ENCODE measurements at places on chromosomes 6 and 20.

DNA sequence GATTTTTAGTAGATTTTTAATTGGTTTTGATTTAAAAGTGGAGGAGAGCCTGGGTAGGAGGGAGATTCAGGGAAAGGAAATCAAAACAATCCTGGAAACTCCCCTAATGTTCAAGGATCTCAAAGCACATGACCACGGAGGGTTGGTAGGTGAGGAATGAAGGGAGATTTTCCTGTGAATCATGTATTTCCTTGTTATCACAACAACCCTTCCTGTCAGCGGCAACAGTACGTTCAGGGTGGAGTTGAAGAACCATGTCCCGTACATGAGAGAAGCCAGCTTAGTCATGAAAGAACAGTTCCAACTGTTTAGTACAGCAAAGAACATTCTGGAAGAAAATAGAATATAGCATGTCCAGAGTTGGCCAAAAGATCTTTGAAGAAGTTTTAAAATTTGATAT, 79.4 kb upstream of the SCAF8 start:
- DNase-seq = no peak

- no peak for DNase-seq
Measured at GRCh38 chr6:149080511-149080910, 237.0 kb upstream of the TAB2 start.

DNA sequence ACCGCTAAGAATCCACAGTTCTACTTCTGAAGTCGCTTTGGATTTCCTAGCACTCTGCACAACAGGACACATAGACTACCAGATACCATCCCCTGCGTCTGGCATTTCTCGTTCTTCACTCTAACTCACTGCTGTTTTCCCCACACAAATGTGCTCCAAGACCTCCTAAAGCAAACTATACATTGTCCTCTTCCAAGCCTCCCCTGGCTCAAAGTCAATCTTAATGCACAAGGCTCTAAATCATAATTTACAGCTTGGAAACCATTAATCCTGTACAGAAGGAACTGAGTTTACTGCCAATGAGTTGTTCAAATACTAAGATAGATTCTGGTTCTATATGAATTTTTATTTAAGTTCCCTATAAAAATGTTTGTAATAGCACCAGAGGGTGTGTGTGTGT, 128.5 kb downstream of the HIVEP2 start:
- DNase-seq = no peak

GRCh38 chr6:96075826-96076225, 60.1 kb downstream of the FUT9 start:
- DNase-seq = no peak

DNA sequence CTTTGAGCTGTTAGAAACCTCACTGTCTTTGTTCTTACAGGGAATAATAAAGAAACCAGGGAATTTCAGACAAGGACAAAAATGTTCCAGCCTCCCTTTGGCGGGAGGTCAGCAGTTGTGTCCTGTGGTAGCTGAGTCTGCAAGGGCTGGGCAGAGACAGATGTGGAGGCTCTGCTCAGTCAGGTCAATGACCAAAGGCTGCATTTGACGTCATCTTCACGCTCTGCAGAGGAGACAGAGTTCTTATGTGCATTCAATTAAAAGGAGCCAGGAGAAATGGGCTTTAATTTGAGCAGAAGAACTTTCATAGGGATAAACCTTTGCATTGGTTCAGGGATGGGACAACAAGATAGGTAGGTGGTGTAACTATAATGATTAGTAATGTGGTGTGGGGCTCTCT, 45.1 kb upstream of the FOXA2 start:
- no peak for DNase-seq

- no peak for DNase-seq
Measured at GRCh38 chr6:7144872-7145584, 37.3 kb downstream of the RREB1 start.

DNA sequence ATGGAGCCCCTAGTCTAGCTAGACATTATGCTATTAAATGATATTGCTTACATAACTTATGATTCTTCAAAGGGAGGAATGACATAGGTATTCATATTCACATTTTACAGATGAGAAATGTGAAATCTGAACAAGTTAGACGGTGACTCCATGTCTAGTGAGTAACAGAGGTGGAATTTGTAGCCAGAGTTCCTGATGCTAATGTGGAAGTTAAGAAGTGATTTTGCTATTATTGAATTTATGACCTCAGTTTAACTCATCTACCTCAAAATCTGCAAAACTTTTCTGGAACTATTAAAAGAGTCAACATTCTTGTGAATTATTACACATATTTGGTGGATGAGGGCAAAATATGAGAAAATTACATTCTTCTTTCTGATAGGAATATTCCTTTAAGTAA, 347.6 kb upstream of the MMS22L start:
- DNase-seq = no peak

DNA sequence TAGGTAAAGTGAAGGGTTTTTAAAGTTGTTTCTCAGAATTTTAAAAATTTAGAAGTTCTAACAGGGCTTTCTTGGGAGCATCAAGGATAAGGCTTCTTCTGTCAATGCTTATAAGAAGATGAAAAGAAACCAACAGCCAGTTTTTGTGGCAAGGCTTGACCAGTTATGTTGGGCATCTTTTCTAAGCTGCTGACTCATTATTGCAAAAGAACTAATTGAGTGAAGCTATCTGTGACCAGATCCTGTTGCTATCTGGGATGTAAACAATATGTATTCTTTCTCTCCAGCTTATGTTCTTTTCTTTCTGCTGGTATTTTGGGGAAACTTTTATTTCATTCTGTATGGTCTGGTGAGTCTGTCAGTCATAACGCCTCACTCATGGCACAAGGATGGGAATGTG, 643.8 kb downstream of the HDGFL1 start:
- no peak for DNase-seq

GRCh38 chr20:34334654-34335407, 28.2 kb upstream of the ITCH start:
- DNase-seq = no peak

- DNase-seq = no peak
Measured at GRCh38 chr6:129623008-129623732, 86.8 kb downstream of the ARHGAP18 start.

- no peak for DNase-seq
Measured at GRCh38 chr6:151679081-151679480, 128.4 kb upstream of the ESR1 start.

- DNase-seq = no peak
Measured at GRCh38 chr20:49381558-49382493, 100.6 kb downstream of the KCNB1 start.

DNA sequence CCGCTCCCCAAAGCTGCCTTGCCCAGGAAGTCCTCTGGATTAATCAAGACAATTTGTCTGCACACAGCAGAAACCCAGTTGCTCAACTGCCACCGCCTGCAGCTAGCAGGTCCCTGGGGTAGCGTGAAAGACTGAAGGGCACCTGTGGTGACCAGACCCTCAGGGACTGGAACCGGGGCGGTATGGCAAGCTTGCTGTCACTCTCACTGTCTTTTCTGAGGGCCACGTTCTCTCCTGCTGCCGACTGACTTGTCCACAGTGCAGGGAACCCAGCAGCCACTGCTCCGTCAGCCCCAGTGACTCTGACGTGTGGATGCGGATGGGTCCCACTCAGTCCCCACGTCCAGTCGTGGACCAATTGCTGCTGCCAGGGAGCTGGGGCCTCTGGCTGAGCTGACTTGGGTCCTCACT, 72.8 kb upstream of the PMEPA1 start:
- DNase-seq = no peak

DNA sequence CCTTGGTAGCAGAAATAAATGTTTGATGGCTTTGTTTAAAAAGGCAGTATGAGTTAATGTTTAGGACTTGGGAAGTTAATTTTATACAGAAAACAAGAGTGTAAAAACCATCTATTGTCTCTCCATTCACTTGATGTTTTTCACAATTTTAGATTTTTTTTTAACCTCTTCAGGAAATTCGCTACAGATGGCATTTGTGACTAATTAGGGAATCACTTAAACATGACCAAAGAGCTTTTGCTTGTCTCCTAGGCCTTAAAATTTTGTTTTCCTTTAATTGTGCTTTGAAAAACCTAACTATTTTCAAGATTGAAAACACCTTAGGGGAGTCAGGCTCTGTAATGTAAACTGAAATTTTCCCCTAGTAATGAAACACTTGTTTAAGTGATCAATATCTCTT, 17.3 kb downstream of the TULP4 start:
- DNase-seq = no peak

DNA sequence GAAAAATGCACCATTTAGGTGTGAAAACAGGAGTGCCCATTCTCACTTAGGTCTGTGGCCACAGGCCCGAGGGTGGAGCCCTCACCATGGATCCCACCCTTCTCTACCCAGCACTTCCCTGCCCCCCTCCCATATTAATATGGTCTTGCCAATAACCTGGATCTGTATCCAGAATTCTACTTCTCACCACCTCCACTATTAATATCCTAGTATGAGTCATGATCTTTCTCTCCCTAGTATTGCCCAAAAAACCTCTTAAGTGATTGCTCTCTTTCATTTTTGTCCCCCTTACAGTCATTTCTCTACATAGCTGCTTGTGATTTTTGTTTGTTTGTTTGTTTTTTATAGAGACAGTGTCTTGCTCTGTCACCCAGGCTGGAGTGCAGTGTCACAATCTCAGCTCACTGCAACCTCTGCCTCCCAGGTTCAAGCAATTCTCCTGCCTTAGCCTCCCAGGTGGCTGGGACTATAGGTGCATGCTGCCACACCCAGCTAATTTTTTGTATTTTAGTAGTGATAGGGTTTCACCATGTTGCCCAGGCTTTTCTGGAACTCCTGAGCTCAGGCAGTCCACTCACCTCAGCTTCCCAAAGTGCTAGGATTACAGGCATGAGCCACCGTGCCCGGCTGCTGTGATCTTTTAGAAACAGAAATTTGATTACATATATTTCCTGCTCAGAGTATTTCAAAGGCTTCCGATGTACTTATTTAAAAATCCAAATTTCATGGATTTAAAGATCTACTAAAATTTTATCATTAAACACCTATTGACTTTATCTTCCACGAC, 24.5 kb upstream of the TRDN start:
- no peak for DNase-seq

DNA sequence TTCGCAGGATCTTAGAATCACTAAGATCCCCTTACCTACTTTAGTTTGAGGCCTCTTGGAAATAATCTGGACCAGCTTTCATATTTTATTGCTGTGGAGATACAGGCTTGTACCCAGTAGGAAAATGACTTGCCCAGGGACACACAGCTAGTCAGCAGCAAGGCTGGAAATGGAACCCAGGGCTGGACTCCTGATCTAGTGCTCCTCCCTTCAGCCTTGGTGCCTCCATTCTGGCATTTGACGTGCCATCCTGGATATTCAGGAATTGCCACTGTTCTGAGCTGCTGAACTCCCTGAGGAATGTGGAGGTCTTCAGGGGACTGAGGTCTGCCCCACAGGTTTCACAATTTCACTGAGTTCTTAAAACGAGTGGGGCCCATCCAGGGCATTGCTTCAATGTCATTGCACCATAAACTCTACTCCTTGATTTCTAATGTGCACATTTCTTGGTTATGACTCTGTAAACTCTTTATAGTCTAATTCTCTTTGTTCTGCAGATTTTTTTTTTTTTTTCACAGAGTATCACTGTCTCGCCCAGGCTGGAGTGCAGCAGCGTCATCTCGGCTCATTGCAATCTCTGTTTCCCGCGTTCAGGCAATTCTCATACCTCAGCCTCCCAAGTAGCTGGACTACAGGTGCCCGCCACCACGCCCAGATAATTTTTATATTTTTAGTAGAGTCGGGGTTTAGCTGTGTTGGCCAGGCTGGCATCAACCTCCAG, 26.7 kb upstream of the CDKN1A start:
- DNase-seq = no peak

DNA sequence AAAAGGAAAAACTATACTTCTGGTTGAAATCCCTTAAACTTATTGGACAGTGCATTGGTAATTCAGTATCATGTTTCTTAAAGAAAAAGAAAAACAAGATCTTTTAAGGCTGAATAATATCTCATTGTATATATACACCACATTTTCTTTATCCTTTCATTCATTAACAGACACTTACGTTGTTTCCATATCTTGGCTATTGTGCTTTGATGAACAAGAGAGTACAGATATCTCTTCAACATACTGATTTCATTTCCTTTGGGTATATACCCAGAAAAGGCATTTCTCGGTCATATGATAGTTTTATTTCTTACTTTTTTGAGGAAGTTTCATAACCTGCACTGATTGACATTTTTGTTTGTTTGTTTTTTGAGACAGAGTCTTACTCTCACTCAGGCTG, 281.5 kb downstream of the SLC35F1 start:
- no peak for DNase-seq

DNA sequence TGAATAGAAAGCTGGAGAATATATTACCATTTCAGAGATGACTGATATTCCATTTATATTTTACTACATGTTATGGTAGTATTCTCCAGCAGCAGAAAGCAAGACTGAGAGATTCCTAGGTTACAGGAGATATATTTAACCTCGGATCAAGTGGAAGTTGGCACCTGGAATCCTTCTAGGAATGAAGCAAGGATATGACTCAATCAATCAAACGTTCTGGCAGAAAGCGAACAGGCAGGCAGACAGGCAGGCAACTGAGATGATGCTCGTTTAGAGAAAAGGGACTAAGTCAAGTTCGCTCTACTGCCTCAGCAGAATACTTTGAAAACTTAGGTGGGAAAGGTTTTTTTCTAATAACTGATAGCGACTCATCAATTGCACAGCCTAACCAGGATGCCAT, 46.2 kb downstream of the PAK5 start:
- DNase-seq = no peak

DNA sequence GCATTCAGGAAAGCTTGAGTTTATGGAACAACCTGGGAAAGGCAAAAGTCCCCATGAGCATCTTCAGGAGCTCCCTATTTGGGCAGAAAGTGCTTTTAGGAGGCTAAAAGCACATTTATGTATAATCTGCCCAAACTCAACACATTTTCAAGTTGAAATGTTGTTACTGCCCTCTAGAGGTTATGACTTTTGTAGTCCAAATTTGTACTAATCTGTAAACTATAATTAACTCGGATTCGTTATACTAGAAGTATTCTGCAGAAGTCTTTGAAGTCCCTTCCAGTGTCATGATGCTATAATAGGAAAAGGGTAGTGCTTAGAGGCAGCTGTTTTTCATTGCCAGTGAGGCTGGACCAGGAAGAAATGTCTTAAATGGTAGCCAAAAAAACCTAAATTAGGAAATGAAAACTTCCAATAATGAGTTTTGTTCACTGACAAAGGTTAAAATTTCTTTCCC, 44.8 kb upstream of the EMILIN3 start:
- no peak for DNase-seq

DNA sequence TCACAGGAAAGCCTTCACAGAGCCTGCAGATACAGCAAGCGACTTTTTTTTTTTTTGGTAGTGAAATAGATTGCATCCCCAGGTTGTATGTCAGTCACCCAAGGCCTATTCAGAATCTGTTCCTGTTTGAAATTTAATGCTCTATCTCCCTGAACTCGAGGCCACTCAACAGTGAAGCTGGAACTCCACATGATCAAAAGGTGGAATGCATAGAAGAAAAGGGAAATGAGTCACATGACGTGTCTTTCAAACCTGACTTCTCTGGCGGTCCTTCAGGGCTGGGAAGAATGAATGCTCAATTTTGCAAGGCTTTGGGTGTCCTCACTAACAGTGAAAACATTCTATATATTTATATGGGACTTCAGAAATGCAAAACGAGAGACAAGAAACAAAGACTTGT, 88.4 kb upstream of the B3GAT2 start:
- DNase-seq = no peak

GRCh38 chr20:58638467-58639181, 12.5 kb upstream of the STX16 start:
- DNase-seq = no peak

- no peak for DNase-seq
Measured at GRCh38 chr20:42611889-42612837, 577.5 kb downstream of the PTPRT start.
